Suppressor macrophage (primary cell): ENCODE measurements at places on chromosomes 5 and 9.

GRCh38 chr5:33631786-33632185 lies 191.0 kb downstream of the TARS1 start:
- DNase-seq = no peak

DNA sequence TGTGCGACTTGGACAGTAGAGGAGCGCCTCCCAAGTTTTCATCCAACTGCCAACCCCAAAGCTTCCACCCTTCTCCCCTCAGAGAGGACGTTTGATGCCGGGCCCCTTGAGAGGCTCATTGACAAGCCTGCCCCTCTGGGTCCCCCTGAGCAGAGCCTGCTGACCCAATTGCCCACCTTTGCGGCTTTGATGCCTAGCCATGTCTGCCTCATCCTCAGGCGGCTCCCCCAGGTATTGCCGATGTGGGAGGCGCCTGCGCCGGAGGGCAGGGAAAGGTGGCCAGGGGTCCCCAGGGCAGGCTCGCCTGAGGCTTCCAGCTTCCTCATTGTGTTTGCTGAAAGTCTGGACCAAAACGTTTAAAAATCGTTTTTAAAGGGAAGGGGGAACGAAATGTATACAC lies 1.4 kb downstream of the ODF2 start:
- DNase-seq = no peak

DNA sequence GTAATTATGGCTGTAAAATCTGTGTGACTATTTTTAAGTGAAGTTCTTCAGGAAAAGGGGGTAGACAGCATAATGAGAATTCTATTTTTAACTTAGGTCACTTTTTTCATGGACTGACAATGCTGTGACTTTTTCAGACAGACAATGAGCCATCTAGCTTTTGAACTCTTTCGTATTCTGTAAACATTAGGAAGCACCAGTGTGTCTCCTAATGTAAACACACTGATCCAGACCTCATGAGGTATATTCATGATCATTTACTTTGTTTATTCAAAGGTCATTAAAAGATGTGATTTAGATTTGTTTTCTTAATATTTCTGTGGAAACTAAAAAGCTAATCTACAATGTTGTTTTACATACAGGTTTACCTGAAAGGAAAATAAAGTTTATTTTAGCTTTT lies 352.6 kb downstream of the ADGRV1 start:
- no peak for DNase-seq

- DNase-seq = no peak
Observed at GRCh38 chr9:127353882-127354281, 43.1 kb upstream of the SLC2A8 start.

DNA sequence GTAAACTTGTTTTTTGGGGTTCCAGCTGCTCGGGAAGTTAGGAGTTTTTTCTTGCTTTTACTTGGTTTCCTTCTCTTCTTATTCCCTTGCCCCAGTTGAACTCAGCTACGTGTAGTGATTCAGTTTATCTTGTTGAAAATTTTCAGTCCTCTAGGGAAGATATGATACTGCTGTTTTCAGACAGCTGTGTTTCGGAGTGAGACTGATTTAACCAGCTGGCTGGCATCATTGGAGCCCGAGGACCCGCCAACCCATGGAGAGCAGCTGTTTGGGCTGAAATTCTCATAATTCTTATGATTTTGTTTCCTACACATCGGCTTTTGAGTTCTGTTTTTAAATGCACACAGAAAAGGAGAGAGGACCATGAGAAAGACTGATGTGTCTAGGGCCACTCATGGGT lies 271.5 kb downstream of the NR3C1 start:
- no peak for DNase-seq

DNA sequence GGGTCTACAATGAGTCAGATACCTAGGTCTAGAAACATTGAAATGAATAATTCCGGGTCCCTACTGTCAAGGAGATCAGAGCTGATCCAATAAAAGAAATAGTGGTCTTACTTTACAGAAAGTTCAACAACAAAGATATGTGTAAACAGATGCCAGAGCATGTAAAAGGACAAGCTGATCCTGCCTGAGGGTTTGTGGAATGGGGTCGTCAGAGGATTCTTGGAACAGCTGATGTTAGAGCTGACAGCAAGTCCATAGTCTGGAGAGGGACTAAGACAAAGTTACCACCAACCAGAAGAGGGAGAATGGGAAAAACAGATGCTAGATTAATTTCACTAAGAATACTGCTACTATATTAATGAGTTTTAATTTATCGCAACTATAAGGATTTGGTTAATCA lies 71.5 kb downstream of the FREM1 start:
- DNase-seq = no peak

- no peak for DNase-seq
Observed at GRCh38 chr5:142432961-142433360, 108.1 kb upstream of the SPRY4 start.

DNA sequence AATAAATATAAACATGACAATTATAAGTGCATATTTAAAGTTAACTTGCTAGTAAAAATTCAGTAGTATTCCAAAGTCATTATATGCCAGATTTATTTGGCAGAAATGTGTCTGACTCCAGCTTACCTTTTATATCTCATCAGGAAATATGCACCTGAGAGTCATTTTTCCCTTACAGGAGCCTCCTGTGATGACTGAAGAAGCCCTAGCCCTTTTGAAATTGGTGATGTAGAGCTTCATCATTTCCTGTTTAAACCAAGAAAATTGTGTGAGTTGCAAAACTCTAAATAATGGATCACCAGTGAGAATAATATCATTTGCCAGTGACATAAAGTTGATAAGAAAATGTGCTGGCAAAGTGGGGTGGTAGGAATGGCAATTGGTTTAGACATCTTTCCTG lies 42.1 kb upstream of the CTNND2 start:
- no peak for DNase-seq

GRCh38 chr9:98006127-98006796 lies 23.1 kb downstream of the ANP32B start:
- no peak for DNase-seq

GRCh38 chr5:112697322-112697721 lies 40.4 kb upstream of the APC start:
- DNase-seq = no peak

- DNase-seq = no peak
Observed at GRCh38 chr5:37696190-37697021, 143.4 kb downstream of the GDNF start.

DNA sequence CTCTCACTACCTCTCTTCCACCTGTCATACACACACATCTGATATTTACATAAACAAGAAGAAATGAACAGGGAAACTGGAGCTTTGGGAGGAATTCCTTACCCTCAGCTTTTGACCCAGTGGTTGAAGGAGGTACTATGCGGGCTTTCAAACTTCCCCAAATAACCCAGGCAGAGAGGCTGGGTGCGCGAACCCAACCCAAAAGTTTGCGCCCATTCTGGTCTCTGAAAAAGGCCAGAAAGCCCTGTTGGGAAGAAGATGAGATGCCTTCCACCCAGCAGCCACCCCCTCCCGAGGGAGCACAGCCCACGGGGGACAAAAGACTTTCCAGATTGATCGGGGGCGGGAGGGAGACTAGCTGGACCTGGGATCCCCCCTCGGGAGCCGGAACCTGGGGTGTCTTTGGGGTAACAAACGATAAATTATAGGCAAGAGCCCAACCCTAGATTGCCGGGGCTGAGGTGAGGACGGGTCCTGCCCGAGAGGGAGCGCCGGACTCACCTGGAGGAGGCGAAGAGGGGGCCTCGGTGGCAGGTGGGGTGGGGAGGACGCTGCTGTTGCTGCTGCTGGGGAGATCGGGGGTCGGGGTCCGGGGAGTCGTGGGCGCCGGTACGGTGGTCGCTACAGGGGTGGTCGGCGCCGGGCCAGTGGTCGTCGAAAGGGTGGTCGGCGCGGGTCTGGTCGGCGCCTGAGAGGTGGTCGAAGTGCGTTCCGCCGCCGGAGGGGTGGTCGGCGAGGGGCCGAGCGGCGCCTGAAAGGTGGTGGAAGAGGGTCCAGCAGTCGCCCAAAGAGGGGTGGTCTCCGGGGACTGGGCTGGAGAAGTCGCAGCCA lies 798 bp downstream of the MEGF9 start:
- peak; percentile 55 for DNase-seq

DNA sequence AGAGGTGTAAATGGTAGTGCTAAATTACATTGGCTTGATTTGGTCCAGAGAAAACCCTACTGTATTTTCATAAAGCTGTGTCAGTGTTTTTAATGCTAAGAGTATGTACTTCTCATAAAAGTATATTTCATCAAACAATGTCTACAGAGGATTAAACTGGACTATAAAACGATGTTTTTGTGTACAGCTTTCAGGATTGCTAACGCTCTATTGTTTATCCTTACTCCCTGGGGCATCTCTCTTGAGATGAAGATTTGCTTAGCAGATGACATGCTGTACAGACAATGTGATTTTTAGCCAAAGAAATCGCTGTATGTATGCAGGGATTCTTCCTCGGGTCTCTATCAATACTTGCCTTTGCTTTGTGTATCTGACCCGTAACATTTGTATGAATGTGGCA lies 216.0 kb downstream of the FBXL7 start:
- DNase-seq = no peak

- no peak for DNase-seq
Observed at GRCh38 chr5:159906943-159907342, 9.3 kb upstream of the ADRA1B start.

GRCh38 chr5:90056911-90057705 lies 352.4 kb downstream of the CETN3 start:
- no peak for DNase-seq

DNA sequence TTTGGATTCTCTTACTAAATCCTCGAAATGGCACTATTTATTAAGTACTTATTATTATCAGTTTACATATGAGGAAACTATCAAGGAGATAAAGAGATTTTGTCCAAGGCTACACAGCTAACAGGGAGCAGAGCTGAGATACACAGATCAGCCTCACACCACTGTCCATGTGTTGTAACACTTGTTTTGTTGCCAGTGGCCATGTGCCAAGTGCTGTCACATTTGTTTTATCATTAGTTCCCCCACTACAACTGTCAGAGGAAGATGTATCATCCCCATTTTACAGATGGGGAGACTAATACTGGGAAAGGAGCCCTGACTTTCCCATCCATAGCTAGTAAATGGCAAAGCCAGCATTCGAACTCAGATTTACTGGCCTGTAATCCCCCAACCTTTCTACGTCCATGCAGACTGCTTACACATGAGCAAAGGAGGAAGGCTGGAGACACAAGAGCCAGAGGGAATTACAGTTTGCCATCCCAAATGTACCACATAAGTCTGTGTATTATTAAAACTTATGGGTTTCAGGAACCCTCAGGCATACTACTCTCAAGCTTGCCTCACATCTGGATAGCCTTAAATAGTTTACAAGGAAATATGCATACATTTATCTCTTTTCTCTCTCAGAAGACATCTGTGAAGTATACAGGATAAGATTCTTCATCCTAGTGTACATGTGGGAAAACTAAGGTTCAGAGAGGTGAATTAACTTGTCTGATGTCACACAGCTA lies 25.1 kb downstream of the PAPPA start:
- no peak for DNase-seq

- DNase-seq = no peak
Observed at GRCh38 chr5:151237685-151238084, 13.8 kb upstream of the CCDC69 start.

GRCh38 chr9:133779516-133780403 lies 41.6 kb upstream of the SARDH start:
- no peak for DNase-seq

DNA sequence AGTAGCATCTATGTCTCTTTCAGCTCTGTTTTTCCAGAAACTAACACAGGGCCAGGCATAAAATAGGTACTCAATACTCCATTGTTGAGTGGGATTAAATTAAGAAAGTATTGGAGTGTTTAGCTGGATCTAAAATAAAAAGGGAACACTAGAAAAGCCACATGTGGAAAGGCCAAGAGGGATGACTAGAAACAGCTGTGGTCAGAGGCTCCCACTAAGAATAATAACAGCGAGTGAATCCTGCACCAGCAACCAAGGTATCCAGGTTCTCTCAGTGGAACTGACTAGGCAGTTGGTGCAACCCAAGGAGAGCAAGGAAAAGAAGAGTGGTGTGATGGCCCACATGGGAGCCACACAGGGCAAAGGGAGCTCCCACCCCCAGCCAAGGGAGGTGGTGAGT lies 31.5 kb upstream of the RGMB start:
- DNase-seq = no peak

- DNase-seq = no peak
Observed at GRCh38 chr9:2874001-2874750, 30.3 kb upstream of the PUM3 start.

GRCh38 chr5:50962934-50963872 lies 296.8 kb downstream of the PARP8 start:
- peak; percentile 73 for DNase-seq

- DNase-seq = no peak
Observed at GRCh38 chr5:133260715-133261114, 208.9 kb downstream of the HSPA4 start.

- no peak for DNase-seq
Observed at GRCh38 chr5:91978221-91978882, 595.2 kb upstream of the ARRDC3 start.

DNA sequence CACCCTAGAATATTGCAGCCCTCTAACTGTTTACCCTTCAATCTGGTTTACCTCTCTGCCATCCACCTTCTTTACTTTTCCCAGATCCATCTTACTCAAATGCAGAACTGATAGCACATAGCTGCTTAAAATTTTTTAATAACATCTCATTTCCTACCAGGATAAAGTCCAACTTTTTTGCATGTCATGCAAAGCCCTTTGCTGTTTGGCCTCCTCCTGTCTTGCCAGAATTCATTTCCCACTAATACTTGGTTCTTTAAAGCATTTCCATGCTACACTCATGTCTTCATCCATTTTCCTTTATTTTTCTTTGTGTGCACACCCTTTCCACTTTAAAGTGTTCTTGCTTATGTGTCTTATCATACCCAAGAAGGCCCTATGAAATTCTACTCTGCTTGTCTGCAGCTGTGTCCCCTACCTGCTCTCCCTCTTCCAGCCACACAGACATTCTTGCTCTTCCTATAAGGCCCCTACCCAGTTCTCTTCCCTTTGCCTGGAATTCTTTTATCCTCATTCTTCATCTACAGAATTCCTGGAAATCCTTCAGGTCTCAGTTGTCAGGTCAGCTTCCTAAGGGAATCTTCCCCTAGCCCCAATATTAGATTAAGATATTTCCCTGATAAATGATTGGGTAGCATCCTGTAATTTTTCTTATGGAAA lies 50.3 kb downstream of the TLE4 start:
- DNase-seq = no peak

- peak; percentile 67 for DNase-seq
Observed at GRCh38 chr5:170484847-170485615, 18.8 kb upstream of the KCNIP1 start.

- no peak for DNase-seq
Observed at GRCh38 chr5:140106805-140107311, 7.1 kb upstream of the PURA start.

DNA sequence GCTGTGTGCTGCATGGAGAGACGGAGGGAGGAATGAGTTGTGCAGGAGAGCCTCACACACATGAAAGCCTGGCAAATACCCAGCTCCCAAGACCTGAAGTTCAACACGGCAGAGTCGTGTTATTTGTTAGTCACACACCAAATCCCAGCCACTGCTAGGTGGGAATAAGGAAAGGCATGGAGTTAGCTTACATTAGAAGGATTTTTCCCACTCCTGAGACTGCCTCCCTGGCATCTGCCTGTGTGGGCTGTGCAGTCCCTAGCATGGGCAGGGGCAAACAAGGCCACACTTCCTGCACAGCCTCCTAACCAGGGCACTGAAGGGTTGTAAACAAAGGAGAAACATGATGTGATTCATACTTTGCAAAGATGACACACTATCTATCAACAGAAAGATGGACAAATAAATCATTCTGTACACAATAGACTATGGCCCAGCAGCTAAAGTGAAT lies 306.8 kb downstream of the SPOCK1 start:
- no peak for DNase-seq
